Activated CD4-positive, CD25-positive, alpha-beta regulatory T cell (primary cell): ENCODE measurements at places on chromosomes 5 and 9.

DNA sequence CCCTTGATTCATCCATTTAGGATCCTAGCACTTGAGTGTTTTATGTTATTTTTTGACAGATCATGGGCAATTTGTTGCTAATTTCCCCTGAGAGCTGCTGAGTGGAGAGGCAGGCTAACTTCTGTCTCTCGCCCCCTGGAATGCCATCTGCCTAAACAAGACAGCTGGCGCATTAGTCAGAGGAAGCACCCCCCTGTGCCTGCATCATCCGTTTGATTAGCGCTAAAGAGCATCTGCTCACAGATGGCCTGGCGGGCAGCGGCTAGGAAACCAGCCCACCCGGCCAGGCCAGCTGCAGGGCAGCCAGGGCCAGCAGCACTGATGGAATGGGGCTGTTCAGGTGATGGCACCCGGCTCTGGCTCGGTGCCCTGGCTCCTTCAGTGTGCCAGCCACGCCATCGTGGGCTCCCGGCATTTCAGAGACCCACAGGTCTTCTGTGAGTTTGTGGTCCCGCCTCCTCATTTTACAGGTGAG, 22.9 kb upstream of the ASS1 start:
- no peak for DNase-seq

DNA sequence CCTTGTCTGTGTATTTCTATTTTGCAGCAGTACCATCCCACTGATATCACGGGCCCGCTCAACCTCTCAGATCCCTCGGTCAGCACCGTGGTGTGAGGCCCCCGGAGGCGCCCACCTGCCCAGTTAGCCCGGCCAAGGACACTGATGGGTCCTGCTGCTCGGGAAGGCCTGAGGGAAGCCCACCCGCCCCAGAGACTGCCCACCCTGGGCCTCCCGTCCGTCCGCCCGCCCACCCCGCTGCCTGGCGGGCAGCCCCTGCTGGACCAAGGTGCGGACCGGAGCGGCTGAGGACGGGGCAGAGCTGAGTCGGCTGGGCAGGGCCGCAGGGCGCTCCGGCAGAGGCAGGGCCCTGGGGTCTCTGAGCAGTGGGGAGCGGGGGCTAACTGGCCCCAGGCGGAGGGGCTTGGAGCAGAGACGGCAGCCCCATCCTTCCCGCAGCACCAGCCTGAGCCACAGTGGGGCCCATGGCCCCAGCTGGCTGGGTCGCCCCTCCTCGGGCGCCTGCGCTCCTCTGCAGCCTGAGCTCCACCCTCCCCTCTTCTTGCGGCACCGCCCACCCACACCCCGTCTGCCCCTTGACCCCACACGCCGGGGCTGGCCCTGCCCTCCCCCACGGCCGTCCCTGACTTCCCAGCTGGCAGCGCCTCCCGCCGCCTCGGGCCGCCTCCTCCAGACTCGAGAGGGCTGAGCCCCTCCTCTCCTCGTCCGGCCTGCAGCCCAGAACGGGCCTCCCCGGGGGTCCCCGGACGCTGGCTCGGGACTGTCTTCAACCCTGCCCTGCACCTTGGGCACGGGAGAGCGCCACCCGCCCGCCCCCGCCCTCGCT, 1.9 kb downstream of the LRRC26 start:
- DNase-seq = no peak

GRCh38 chr5:99640646-99641045, 711.8 kb upstream of the CHD1 start:
- no peak for DNase-seq

GRCh38 chr9:18982262-18982620, 50.8 kb downstream of the SAXO1 start:
- DNase-seq = no peak

DNA sequence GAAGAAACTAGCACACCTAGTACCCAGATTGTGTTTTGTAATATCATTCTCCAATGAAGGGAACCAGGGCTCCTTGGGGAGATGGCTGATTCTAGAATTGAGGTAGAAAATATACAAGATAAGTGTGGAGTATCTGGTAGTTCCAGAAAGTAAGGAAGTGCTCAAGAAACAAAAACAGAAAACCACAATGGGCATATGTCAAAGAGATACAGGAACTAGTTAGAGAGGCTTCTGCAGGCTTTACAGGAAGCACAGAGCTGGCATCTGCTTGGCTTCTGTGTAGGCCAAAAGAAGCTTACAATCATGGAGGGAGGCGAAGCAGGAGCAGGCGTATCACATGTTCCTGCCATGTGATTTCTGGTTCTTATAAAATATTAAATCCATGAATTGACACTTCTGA, 105.7 kb upstream of the TMEM161B start:
- no peak for DNase-seq

DNA sequence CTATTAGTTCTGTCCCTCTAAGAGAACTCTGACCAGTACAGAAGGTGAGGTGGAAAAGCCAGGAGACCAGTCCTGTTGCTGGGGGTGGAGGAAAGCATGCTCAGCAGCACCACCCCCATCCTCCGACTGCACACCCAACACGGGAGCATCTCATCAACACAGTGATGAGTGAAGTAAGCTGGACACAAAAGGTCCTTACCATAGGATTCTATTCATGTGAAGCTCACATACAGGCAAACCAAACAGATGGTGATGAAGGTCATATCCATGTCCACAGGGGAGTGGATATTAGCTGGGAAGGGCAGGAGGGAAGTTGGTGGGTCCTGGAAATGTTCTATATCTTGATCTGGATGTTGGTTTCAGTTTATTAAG, 14.8 kb upstream of the MARCHF6 start:
- no peak for DNase-seq

DNA sequence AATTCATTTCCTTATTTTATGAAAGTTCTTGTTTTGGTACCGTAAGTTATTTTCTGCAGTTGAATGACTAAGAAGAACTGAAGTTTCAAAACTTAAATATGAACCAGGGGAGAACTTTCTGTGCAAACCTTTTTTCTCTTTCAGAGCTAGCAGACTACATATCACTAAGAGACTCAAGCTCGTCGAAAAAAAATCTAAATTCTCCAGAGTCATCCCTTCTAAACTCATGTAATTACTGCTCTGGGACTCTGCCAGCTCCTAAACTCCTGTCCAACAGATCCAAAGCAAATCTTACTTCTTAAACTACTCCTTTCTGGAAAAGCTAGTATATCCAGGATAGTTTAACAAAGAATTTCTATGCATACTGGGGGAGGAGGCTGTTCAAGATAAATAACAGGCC, 87.0 kb upstream of the NR5A1 start:
- no peak for DNase-seq

GRCh38 chr5:78235289-78235688, 59.2 kb downstream of the AP3B1 start:
- DNase-seq = no peak

GRCh38 chr9:135088348-135088978, 995 bp downstream of the OLFM1 start:
- DNase-seq = no peak

DNA sequence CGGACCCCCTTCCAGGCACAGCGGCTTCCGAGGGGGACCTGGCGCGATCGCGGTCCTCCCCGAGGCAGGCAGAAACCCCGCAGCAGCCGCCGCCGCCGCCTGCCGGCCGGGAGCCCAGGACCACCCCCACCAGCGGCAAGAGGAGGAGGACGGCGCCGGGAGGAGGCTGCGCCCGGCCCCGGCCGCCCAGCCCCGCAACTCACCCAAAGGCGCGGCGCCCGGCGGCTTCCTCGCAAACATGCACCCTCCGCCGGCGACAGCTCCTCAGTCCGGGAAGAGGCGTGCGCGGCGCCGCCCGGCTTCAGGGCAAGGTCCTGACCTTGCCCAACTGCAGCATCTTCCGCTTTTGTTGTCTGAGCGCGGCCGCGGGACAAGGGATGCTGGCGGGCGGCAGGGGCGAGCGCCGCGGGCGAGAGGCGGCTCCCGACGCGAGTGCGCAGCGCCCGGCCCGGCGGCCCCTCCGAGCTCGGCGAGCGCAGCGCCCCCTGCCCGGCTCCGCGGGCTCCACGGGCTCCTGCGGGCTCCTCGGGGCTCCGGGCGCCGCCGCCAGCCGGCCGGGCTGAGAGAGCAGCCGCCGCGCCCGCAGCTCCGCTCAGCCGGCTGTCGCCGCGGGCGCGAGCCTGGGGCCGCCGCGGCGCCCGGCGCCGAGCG, 507 bp downstream of the CTNND2 start:
- DNase-seq = no peak

GRCh38 chr9:16202914-16203728, 650.3 kb downstream of the CCDC171 start:
- DNase-seq = no peak

DNA sequence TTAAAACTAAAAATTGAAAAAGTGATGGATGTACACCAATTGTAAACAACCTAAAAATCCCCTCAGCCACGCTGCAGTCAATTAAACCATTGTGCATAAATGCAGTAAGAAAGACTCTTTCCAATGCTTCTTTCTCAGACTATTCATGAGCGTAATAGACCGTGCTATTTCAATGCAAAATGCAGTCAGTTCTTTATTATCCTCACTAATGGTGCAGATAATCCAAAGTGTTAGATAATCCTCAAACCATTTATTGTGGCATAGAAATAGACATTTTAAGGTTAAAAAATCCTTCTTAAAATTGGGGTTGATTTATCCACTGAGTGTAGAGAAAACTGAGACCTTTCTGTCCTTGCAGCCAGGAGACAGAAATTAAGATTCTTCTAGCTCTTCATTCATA, 1862.8 kb downstream of the EFNA5 start:
- DNase-seq = no peak

GRCh38 chr5:58855851-58856739, 273.2 kb downstream of the RAB3C start:
- no peak for DNase-seq

GRCh38 chr5:149417711-149418368, 38.7 kb upstream of the IL17B start:
- DNase-seq = no peak

DNA sequence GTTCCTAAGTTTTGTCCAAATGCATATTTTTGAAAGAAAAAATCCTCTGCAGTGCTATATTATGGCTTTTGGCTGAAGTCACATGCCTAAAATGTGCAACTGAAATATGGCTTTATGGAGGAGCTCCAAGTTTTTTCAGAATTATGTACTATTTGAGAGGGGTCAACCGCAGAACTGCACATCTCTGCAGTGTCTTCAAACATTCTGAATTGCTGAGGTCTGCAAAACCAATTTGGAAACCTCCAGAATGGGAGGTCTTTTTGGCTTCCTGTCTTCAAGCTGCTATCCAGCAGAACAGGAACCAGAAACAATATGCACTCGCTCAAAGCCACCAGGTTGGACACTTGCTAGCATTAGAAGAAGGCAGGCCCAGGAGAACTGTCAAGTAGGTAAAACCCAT, 376.0 kb upstream of the PAPPA start:
- DNase-seq = no peak

- no peak for DNase-seq
These were observed 856 bp upstream of the ATOSB start for GRCh38 chr9:35116539-35116897.

DNA sequence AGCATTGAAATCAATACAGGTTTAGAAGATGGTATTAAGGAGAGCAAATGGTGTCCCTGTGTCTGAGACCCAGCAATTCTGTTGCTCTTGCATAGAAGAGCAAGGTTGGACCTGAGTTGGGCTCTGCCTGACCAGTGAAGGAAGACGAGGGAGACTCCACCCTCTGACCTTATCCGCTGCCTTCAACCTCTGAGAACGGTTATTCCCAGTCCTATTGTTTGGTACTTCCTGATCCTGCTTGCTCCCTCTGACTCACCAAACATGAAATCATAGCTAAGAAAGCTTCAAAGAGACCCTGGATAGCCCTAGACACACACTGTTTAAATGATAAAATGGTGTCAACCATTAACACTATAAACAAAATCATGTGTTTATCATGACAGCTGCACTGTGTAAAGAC, 218.5 kb downstream of the PLK2 start:
- DNase-seq = no peak

DNA sequence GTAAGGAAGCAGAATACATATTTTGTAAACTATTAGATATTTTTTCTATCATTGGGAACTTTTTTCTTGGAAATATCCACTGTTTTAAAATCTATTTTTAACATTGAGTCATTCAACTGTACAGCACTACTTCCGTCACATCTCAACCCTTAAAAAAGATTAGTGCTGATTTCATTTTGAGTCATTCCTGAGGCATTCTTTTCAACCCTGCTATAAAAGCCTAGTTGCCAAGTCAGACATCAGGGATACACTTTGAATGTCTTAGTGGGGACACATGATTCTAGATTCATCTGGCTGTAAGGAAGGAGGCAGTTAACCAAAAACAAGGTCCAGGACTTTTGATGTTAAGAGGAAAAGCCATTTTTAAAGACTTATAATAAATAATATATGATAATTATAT, 160.9 kb downstream of the GIN1 start:
- no peak for DNase-seq

- DNase-seq = no peak
These were observed 103.9 kb downstream of the LHFPL2 start for GRCh38 chr5:78544561-78545201.

GRCh38 chr5:67214707-67215447, 18.3 kb upstream of the CD180 start:
- DNase-seq = no peak

- no peak for DNase-seq
These were observed 63.7 kb upstream of the IFNK start for GRCh38 chr9:27460226-27461023.

DNA sequence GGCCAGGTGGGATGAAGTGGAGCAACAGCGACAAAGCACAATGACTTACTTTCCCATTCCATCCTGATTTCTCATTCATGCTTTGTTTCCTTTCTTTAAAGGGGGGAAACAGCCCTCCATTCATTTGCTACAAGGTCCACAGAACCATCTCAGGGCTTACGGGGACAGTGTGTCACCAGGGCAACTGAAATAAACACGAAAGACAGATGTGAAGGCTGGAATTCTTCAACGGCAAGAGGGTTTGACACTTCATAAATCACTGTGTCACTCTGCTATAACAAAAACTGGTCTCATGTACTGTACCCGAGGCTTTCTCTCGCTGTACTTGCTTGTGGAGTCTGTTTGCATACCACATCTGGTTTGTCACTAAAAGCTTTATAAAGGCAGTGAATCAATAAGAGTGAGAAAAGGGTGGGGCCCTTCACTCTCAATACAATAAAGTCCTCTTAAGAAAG, 150.8 kb downstream of the EFNA5 start:
- no peak for DNase-seq
